HepG2 (cell line): ENCODE measurements at places on chromosomes 3 and 15.

DNA sequence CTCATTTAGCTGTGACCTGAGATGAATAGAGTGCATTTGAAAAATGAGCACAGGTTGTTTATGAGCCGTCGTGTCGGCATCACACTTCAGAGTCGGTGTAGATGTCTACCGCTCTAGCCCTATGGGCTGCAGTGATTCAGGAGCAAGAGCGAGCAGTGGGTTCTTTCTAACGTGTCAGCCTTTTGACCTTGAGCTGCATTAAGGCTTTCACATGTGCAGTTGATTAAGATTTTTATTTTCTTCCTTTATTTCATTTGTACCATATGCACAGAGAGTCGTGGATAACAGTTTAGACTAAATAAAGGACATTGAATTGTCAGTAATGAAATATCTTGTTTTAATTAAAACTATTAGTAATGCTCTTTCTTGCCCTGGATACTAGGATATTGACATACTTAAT lies 368.2 kb downstream of the PTPRG start:
- DNase-seq = no peak

- no peak for DNase-seq
Observed at GRCh38 chr15:93495799-93496637, 407.0 kb upstream of the RGMA start.

DNA sequence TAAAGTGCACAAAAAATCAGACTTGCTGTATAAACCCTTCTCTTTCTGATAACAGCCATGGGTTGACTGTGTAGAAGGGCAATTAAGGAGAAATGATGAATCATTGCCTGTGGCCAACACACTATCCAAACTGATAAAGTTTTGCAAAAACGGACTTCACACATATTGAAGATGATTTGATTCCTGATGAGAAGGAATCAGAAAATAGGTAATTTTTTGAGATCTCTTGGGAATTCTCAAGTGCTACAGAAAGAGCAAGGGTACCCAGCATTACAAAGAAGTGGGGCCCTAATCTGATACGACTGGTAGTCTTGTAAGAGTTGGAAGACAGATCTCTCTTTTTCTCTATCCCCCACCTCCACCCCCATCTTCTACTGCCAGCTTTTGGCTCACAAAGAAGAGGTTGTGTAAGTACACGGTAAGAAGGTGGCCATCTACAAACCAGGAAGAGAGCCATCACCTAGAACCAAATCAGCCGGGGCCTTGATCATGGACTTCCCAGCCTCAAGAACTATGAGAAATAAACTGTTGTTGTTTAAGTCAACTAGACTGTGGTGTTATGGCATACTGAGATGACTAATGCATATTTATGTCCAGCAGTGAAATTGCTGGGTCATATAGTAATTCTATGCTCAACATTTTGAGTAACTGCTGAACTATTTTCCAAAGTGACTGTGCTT lies 254.7 kb downstream of the EDEM1 start:
- DNase-seq = no peak

GRCh38 chr3:29382409-29382808 lies 101.5 kb downstream of the RBMS3 start:
- no peak for DNase-seq

DNA sequence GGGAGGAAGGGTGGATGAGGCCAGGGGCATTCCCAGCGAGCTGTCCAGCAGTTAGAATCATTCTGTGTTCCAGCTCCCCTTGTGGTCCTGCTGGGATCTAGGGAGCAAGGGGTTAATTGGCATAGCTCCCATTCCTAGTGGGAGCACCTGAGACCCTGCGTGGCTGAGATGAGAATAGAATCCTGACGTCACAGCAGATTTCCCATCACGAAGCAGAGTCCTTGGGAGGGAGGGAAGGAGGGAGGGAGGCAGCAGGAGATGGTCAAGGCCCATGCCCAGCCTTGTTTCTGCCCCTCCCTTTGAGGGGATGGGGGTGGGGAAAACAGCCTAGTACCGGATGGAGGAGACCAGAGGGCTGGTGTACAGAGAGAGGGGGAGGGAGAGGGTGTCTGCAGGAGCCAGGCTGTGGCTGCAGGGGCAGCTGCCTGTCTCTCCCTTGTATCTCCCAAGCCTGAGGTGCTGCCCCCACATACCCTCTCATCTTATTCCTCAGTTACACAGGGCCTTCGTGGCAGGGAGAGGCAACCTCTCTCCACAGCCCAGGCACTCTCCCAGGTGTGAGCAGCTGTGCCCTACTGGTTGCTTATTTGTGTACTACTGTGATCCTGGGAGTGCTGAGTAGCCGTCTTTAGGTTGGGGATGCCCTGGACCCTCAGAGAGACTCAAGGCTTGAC lies 5.4 kb downstream of the TYRO3 start:
- peak; percentile 78 for DNase-seq

GRCh38 chr3:197508051-197508451 lies 47.7 kb downstream of the BDH1 start:
- no peak for DNase-seq

- DNase-seq = no peak
Observed at GRCh38 chr3:197344582-197345318, 46.3 kb upstream of the DLG1 start.

DNA sequence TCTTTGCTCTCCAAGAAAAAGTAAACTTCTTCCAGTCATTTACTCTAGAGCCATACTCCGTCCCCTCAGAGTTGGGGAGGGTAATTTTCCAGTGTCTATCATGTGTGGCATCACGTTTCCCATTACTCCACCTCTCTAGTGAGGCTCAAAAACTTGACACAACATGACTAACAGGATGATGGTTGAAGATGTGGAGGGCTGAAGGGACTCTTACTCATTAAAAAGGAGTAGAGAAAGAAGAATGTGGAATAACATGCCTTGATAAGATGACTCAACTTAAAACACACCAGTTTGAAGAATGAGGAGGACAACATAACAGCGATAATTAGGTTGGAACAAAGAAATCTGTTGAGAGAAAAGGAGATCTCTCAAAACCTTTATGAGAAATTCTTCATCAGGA lies 894.3 kb downstream of the OTOL1 start:
- no peak for DNase-seq

DNA sequence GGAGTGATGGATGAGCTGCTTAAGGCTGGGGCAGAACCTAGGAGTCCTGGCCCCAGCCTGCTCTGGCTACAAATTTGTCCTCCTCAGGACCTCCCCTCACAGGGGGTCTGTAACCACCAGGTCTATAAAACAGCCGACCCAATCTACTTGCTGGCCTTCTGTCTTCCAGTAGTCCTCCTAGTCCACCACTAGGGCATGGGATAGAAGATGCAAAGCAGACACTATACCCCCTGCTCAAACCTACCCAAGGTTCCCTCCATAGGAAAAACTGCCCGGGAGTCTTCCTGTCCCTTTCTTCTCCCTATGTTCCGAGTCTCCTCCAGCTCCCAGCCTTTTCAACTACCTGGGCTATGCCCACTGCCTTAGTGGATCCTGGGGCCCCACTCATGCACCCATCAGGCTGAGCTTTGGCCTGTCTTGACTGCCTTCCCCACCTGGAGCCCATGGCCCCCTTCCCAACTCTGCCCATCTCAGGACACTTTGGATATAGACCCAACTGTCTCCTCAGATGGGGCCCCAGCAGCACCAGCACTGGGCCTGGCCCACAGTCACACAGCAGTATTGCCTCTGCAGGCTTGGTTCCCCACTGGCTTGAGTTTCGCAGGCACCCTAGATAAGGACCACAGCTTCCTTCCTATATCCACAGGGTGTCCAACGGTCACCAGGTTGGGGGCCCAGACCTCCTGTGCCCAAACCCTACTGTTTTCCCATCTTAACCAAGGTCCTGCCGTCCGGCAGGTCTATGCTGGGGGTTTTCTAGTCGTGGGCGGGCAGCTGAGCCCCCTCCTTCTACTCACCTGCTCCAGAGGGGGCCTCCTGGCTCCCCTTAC lies 1.1 kb downstream of the HYAL3 start:
- DNase-seq = no peak

- DNase-seq = no peak
Observed at GRCh38 chr15:80404057-80404760, at the start of gene ARNT2. Gene ARNT2, plus strand, starts transcription at chr15:80404382. Its CDS starts 134 bp downstream, at chr15:80404516.
